MM.1S (cell line): ENCODE measurements at places on chromosomes 6 and 20.
A peak's percentile ranks its signal among the peaks of the same experiment; 100 is the strongest.

GRCh38 chr20:15289337-15289736, 951.9 kb upstream of the FLRT3 start:
- no peak for DNase-seq

DNA sequence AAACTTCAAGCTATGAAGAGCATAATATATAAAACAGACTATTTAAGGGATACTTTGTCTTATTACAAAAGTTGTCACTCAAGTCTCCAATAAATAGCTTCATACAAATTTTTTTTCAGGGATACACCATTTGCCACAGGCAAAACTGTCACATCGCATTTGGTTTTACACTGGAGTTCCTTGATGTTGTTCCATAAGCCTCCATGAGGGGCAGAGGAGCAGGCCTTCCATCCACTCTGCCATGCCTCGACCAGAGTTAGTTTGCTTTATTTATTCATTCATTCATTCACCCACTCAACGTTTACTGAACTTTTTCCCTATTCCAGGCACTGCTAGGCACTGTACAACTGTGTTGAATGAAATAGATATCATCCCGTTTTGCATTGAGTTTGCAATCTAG, 246.6 kb downstream of the PHF3 start:
- DNase-seq: no peak

DNA sequence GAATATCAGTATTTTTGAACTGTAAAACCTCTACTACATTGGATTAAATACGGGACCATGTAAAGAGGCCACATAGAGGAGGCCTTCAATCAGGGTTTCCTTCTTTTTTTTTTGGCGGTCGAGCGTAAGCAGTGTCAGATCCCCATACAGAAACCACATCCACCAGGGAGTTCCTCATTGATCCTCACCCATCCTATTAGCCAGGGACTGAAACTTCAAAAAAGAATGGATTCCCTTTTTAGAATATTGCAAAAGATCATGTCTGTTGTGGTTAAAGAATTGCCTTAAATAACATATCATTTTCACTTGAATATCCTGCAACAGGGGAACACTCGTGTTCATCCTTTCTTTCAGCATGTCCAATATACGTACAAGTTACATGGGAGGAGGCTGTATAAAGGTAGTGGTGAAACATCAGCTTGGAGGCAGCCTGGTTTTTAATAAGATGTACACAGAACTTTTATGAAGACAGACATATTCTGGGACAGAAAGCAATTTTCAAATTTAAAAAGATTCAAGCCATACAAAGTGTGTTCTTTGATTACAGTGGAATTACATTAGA, 96.1 kb downstream of the PPP1R14C start:
- DNase-seq: no peak

- DNase-seq: no peak
Measured at GRCh38 chr20:4812641-4813075, 90.9 kb downstream of the PRND start.

GRCh38 chr20:12040261-12040660, 122.6 kb downstream of the BTBD3 start:
- no peak for DNase-seq

- no peak for DNase-seq
Measured at GRCh38 chr6:46773201-46773855, 19.9 kb upstream of the MEP1A start.

- no peak for DNase-seq
Measured at GRCh38 chr6:169324656-169325459, 71.2 kb upstream of the THBS2 start.

GRCh38 chr6:38804358-38804757, 89.2 kb downstream of the DNAH8 start:
- DNase-seq: no peak

DNA sequence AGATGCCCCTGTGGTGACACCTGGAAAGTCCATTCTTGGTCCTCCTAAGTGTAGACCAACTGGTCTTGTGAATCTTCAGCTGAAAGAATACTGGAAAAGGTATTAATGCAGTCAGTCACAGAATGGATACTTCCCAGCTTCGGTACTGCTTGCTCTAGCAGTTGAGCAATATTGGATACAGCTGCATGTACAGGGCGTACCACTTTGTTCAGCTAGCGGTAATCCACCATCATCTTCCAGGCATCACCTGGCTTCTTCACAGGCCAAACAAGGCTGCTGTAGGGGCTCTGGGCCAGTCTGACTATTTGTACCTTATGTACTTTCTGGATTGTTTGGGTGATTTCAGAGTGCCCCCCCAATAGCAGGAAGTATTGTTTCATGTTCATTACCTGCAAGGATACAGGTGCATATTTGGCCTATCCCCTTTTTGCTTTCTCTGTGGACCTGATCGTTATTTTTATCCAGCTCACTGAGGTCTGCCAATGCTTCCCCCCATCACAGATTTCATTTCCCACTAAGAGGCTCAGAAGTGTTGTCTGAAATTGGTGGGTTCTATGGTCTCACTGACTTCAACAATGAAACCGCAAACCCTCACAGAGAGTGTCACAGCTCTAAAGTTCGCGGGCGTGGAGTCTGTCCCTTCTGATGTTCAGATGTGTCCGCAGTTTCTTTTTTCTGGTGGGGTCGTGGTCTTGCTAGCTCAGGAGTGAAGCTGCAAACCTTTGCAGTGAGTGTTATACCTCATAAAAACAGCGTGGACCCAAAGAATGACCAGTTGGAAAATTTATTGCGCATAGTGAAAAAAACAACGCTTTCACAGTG, 52.2 kb downstream of the TRIM27 start:
- DNase-seq: no peak

- DNase-seq: no peak
Measured at GRCh38 chr6:155782320-155782731, 326.7 kb upstream of the NOX3 start.

DNA sequence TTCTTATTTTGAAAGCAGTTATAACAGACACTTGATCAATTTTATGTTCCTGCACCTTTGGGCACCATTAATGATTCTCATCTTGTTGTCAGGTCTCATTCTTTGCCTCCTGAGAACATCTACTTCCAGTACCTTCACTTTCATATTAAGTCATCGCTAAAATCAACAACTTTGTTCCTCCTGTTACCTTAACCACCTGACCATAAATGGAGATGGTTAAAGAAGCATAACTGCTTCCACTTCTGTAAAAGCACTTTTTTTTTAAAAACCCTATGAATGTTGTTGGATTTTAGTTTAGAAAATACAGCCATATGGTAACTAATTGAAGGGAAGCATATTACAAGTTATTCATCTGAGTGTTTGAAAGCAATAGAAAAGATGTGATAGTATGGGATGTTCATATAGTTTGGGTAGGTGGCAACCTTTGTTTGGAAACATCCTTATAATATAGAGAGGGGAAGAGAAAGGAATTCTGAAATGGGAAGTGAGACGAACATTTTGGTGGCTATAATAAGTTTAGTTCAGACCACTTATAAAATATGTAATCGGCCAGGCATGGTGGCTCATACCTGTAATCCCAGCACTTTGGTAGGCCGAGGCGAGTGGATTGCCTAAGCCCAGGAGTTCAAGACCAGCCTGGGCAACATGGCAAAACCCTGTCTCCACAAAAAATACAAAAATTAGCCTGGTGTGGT, 53.9 kb downstream of the AFG1L start:
- DNase-seq: peak; percentile 38

GRCh38 chr20:4721719-4722118, at the start of gene PRND:
Gene PRND (plus strand): TSS chr20:4721909. CDS start chr20:4724552, 2,643 bp downstream.
- no peak for DNase-seq

DNA sequence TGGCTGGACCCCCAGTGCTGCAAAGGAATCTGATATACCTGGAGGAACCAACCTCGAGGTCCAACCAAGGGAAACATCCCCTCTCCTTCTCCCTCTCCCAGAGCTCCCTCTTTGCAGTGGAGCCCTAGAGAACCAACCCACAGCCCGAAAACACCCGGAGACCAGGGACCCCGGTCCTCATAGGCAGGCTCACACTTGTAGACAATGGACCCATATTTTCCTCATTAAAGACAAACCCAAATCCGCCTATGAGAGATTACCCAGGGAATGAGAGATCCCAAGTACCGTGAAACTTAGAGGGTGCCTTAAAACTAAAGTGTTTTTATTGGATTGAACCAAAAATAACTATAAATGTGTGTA, 9.6 kb upstream of the FOXF2 start:
- no peak for DNase-seq

DNA sequence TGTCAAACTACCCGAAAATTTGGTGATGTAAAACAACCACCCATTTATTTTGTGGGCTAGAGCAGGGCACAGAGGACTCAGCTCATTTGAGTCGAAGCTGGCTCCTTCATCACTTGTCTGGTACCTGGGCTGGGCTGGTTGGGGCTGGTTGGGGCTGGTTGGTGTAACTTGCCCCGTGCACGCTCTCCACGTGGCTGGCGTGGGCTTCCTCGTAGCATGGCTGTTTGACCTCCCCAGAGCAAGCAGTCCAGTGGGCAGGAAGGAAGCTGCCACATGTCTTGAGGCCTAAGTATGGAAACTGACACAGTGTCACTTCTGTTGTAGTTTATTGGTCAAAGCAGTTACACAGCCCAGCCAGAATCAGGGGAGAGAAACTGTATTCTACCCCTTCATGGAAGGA, 27.1 kb downstream of the BCAS4 start:
- no peak for DNase-seq

- no peak for DNase-seq
Measured at GRCh38 chr6:1067346-1067745, 244.6 kb upstream of the FOXQ1 start.

- no peak for DNase-seq
Measured at GRCh38 chr20:3670511-3670910, 7.3 kb upstream of the GFRA4 start.

DNA sequence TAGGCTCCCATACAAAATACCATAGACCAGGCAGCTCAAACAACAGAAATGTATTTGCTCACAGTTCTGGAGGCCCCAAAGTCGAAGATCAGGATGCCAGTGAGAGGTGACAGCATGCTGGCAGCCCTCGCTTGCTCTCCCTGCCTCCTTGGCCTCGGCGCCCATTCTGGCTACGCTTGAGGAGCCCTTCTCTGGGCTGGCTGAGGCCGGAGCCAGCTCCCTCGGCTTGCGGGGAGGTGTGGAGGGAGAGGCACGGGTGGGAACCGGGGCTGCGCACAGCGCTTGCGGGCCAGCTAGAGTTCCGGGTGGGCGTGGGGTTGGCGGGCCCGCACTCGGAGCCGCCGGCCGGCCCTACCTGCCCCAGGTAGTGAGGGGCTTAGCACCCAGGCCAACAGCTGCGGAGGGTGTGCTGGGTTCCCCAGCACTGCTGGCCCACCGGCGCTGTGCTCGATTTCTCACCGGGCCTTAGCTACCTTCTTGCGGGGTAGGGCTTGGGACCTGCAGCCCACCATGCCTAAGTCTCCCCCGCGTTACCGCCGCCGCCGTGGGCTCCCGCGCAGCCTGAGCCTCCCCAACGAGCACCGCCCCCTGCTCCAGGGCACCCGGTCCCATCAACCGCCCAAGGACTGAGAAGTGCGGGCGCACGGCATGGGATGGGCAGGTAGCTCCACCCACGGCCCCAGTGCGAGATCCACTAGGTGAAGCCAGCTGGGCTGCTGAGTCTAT, 32.6 kb upstream of the SERPINB9 start:
- DNase-seq: no peak

DNA sequence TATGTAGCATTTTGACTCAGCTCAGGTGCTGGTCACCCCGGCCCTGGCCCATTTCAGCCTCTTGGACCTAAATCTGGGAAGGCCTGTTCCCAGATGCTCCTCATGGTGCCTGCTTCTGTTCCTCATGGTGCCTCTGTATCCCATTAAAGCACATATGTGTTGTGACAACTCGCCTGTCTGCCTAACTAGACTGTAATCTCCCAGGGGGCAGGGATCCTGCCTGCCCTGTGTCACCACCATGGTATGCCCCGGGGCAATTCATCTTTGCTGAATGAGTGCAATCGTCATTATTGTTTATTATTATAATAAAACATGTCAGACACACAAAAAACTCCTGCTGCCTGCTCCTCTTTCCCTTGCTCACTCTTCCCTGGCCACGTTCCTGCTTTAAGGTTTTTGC, 62.0 kb downstream of the ZFP64 start:
- DNase-seq: no peak

DNA sequence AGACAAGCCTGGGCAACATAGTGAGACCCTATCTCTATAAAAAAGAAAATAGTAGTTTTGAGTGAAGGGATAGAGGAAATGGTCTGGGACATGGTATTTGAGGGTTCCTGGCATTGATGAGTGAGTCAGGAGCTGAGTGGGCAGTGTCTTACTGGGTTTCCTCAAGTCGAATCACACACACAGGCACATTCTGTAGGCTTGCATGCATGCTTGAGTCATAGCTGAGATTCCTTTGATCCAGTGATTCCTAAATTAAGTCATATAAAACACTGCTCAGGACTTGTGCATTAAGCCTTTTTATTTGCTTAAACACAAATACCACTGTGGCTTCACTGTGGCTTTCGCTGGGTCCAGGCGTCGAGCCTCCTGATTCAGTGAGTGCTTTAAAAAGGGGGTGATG, 71.8 kb upstream of the TMEM181 start:
- DNase-seq: no peak

DNA sequence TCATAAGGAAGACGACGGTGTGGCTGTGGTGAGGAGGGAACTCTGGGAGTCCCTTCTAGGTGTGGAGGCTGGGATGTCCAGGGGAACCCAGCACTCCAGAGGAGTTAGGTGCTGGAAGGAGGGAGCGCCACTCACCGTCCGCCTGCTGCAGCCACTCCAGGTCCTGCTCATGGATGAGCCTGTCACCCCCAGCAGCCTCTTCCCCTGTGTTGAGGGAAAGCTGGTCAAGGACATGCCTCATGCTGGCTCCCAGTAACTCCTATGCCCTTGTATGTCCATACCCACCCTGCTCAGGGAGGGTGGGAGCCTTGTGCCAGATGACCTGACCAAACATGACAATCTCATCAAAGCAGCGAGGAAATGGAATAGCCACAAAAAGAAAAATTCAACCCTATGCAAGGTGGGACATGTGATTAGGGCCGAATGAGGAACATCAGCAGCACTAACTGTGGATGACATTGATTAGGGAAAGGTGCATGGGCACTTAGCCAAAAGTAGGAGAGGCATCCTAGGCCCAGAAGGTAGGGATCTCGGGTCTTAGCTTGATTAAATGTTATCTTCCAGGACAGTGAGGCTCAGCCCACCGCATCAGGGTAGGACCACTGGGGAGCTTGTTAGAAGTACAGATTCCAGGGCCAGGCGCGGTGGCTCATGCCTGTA, 3.0 kb downstream of the DNPH1 start:
- no peak for DNase-seq

- peak; percentile 81 for DNase-seq
Measured at GRCh38 chr6:19587238-19587942, 249.8 kb upstream of the ID4 start.

- DNase-seq: no peak
Measured at GRCh38 chr20:62551407-62552323, 75.9 kb upstream of the GATA5 start.
